ENCODE measurements at places on chromosomes 2 and 18.

- peak; percentile 66 for DNase-seq
Measured at GRCh38 chr2:24984912-24985311, 13.2 kb upstream of the DNAJC27 start.

- DNase-seq, result peak; percentile 73
Measured at GRCh38 chr2:68320118-68320641, 431 bp upstream of the CNRIP1 start.

DNA sequence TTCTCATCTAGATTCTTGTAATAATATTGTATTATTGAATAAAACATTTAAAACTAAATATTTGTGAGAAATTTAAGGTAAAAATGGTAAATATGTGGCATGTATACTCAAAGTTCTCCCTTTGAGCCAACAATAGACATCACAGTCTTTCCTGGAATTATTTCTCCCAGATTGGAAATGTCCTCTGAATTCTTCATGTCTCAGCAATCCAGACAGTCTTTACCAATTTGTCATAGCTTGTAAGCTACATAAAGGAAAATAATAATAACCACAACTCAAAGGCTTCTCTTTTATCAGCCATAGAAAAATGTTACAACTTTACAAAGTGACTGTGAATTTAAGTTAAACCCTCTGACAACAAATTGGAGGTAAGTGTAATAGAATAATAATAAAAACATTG lies 784.9 kb downstream of the EPHA4 start:
- no peak for DNase-seq

DNA sequence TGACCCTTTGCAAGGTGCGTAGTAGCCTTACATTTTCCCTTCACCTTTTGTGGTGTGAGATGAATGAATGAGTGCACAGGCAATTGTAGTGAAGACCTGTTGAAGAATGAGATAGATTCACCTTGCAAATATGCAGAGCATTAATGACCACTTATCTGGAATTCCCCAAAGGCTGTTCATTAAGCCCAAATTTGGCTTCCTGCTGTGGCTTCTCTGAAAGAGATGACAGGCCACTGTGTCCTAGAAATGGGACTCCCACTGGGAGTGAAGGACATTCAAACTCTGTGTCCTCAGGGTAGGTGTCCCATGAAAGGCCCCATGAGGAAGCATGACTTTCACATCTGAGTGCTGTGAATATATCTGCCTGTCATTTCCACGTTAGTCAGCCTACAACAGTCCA lies 1821.8 kb upstream of the PIK3C3 start:
- DNase-seq, result no peak

GRCh38 chr2:173286153-173286809 lies 68.4 kb upstream of the CDCA7 start:
- no peak for DNase-seq

DNA sequence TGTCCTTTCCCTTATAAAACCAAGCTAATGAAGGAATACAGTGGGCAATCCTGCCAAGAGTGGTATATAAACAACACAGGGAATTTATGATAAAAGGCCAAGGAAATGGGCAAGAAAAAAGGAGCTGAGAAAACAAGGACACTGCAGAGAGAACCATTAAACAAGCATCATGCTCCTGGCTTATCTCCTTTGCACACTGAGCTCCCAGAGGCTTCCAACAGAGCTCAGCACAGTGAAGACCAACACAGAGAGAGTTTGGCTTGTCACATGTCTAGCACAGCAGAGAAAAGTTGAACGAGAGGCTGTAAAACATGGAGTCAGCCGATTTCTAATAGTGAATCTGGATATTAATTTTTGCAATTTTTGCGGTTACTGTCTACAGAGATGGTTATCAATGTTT lies 68.0 kb upstream of the KLF7 start:
- DNase-seq, result no peak

DNA sequence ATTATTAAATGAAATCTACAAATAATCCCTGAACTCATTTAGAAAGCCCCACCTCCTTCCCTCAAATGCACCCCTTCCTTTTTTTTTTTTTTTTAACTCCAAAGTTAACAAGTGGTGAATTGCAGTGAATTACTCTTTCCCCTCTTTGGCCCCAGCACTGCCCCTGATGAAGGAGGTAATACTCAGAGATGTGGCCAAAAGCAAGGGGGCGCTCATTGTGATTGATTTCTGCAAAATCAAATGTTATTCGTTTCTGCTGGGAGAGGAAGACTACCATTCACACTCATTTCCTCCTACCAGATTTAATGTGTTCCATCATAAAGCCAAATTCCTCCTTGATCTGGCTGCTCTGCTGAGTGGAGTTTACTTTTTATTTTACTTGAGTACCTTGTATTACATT lies 259.4 kb downstream of the GPD2 start:
- DNase-seq, result no peak

DNA sequence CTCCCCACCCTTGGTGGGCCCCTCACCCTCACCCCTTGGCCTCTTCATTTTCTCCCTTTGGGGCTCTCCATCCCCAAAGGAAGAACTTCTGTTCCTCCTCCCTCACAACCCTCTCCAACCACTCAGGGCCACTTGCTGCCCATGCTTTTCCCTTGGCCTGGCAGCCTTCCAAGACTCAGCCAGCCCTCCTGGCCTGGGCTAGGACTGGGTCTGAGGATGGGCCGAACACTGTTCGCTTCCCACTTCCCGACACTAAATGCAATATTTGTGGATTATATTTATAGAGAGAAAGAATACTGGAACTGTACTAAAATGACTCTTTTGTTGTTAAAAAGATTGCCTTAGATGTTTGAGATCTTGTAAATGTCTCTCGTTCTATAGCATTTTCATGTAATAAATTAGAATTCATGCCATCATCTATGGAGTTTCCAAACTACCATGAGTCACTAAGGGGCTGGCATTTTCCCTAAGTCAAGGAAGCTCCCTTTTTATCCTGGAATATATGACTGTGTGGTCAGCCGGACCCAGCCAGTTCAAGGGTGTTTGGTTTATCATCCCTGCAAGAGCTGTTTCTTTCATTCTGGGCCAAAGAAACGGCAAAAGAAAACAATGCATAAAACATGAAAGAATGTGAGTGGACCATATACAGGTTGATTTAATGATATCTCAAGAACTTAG lies 3.8 kb downstream of the CXCR2 start:
- DNase-seq, result no peak

DNA sequence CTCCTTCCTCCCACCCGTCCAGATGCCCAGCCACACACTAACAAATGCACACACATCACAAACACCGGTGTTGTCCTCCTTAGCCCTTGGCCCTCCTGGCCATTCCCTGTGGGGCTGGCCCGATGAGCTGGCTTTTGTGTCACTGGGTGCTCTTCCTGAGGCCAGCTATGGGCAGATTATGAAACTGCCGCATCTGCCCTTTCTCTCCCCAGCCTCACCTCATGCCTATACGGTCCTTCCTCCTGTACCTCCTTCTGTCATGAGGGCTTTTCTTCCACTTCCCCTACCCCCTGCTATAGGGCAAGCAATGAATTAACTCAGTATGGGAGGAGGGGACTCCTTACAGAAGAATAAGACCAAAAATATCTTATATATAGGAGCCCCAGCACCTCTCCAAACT lies 10.3 kb upstream of the INO80C start:
- no peak for DNase-seq

DNA sequence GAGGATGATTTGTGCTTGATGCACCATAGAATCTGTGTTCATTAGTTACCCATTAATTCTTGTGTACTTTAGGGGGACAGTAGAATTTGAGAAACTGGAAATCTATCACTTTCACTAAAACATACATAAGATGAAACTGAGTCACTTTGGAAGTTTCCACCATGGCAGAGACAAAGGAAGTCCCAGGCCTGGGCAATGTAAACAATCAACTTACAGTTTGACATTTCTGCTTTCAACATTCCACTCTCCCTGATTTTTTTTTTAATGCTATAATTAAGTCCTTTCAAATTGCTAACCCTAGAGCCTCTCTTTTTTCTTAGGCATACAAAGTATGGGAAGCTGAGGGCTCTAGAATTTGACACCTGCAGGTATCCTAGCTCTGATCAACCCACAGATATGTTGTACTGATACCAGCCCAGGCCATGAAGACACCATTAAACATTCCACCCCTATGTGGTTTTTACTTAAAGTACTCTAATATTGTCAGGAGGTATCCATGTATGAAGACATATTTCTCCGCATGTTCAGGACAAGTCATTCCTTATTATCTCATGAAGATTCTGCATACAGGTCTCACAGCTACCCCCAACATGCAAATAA lies 88.5 kb upstream of the GLS start:
- DNase-seq, result no peak

- DNase-seq, result no peak
Measured at GRCh38 chr2:66577321-66578053, 142.6 kb downstream of the MEIS1 start.

GRCh38 chr2:98946855-98947254 lies 10.8 kb upstream of the CRACDL start:
- no peak for DNase-seq
